Vagina (tissue), 2 donors: ENCODE measurements at places on chromosomes 16 and 17.
A peak's percentile ranks its signal among the peaks of the same experiment; 100 is the strongest.

GRCh38 chr17:45038728-45039634 is 12.5 kb downstream of the DCAKD start:
- DNase-seq = no peak

DNA sequence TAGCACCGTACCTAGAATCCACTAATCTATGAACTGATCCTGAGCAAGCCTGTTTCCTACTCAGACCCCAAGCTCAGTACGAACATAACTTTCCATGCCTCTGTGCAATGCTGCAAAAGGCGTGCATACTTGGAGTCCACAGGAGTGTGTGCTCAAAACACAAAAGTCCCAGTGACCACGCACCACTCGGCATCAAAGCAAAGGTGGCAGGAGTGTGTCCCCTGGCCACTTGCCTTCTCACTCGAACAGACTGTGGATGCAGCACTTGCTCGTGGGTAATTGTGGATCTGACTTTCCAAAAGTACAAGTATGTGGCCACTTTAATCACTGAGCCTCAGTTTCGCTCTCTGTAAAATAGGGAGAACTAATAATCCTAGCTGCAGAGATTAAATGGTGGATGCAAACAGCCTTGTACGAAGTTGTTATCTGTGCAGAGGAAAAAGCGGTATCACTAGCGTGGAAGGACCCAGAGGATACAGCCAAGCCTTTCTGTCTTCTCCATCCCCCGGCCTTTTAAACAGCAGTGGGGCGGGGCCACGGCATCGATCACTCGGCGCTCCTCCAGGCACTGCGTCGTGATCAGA is 311 bp upstream of the KDM8 start:
- DNase-seq = peak; percentile 93

GRCh38 chr16:54627616-54628015 is 303.0 kb upstream of the IRX5 start:
- no peak for DNase-seq

DNA sequence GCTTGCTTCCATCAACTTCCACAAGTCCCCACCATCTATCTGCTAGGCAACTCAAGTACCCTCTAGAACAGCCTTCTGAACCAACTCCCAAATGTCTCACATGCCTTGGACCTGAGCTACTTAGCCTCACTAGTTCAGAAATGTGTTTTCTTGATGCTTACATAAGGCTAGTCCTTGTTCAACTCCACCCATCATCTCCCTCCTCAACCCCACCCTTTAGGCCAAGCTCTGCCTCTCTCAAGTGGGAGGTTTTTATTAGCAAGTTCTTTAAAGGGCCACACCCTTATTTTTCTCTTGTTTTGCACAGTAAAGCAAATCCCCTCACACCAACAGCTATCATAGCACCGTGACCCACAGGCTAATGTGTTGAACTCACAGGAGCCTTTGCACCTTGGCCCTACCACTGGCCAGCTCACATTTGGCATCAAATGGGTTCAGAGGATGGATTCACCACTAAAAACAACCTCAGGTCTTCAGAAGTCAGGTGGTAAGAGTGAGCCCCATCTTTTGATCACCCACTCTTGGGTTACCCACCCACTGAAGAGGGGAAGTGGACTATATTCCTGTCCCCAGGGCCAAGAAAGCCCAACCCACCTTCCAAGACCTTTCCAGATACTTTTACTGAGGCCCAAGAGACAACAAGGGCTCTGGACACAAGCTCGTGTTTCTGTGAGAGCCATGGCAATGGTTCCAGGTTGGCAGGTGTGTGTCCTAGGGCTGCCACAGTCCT is 12.2 kb downstream of the PIK3R5 start:
- no peak for DNase-seq

DNA sequence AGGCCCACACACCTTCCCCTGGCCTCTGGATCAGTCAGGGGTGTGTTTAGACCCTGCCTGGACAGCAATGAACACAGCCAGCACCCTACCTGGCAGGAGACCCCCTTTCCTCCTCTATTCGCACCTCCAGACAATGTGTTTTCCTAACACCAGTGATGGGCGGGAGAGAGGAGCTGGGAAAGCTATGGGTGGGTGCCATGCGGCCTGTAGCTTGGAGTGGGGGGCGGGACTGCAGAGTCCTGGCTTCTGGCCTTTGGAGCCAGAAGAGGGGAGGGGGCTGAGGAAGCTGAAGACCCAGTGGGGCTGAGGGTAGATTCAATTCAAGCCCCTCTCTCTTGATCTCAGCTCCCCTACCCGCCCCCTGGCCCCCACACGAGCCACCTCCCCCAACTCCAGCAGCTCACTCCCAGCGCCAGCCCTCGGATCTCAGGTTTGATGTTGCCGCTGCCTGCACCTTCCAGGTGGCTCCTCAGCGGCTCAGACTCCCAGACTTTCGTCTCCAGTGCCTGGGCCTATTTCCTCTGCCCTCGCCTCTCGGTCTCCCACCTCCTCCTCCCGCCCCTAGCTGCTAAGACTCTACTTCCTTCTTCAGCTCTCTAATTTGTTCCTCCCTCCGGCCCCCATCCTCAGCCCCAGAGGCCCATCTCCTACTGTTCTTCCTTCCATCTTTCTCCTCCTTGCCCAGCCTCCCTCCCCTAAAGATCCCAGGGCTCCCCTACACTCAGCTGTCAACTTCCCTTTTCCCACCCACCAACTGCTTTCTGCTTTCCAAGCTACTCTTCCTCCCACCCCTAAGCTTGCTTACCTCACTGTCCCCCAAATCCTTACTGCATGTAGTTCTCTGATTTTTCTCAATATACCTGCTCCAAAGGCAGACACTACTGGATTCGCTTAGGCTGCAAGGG is 6.8 kb upstream of the SP6 start:
- no peak for DNase-seq

GRCh38 chr16:12420661-12421209 is 383.0 kb downstream of the CPPED1 start:
- DNase-seq = no peak

DNA sequence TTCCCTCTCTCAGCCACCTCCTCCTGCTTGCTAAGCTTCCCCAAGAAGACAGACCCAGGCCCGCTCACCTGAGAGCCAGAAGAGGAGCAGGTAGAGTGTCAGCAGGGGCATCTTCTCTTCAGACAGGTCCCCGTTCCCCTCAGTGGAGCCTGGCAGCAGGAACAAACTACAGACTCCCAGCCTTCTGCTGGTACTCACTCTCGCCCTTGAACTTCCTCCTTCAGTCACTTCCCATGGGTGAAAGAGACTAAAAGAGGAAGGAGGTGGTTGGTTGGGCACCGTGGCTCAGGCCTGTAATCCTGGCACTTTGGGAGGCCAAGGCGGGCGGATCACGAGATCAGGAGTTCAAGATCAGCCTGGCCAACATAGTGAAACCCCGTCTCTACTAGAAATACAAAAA is at the start of gene CD300LF:
CD300LF (minus strand) TSS at position 168 of the 400 bp plus-strand sequence; CDS start at position 111, 57 bp downstream.
- DNase-seq = no peak

- no peak for DNase-seq
Measured at GRCh38 chr16:15990902-15991301, 41.5 kb downstream of the ABCC1 start.

- no peak for DNase-seq
Measured at GRCh38 chr16:79867425-79867997, 267.0 kb upstream of the MAF start.

DNA sequence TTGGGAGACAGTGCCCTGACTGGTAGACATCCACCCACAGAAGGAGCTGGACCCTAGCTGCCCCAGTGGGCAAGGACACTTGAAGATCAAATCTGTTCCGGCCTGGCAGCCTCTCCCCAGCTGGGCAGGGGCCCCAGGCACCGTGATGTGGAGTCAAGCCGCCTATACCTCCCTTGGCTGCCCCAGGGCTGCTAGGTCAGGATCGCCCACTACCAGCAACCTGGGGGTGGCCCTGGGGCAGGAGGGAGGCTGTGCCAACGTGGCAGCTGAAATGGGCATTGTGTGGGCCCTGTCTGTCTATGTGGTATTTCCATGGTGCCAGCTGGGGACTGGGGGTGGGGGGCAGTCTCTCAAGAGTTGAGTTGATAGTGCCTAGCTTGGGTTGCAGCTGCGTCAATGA is 941 bp downstream of the PDK2 start:
- no peak for DNase-seq

GRCh38 chr17:3974138-3974687 is 10.0 kb upstream of the ATP2A3 start:
- no peak for DNase-seq

- no peak for DNase-seq
Measured at GRCh38 chr16:2708290-2708639, 11.8 kb downstream of the PRSS27 start.

DNA sequence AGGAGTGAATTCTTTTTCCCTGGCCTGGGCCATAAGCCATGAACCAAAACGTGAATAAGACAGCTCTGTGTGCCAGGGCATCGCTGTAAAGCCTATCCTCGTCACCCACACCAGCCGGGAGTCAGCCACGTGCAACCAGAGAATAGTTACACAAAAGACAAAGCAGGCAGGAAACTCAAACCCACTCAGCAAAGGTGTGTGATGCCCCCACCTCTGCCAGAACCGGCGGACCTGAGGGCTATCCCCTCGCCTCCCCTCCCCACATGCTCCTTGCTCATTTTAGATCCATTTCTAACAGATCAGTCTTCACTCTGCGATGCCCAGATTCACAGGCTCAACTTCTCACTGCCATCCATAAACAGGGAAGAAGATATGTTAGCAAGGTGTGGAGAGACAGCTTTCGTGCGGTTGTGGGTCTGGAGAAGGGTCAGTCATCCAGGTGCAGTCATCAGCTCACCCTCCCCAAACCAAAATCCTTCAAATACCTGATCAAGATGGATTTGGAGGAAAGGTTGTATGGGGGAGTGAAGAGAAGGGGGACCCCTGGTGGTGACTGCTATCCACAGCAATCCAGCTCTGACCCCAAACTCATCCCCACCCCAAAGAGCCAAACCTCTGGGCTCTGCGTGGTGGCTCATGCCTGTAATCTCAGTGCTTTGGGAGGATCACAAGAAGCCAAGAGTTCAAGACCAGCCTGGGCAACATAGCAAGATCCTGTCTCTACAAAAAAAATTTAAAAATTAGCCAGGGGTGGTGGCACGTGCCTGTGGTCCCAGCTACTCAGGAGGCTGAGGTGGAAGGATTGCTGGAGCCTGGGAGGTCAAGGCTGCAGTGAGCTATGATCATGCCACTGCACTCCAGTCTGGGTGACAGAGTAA is 219.2 kb downstream of the C16orf78 start:
- peak; percentile 47 for DNase-seq

GRCh38 chr17:18191236-18191667 is 7.6 kb downstream of the ALKBH5 start:
- DNase-seq = no peak

- no peak for DNase-seq
Measured at GRCh38 chr16:88355389-88356123, 27.2 kb upstream of the ZNF469 start.

- DNase-seq = no peak
Measured at GRCh38 chr16:50695017-50696000, 1.9 kb downstream of the NOD2 start.

- no peak for DNase-seq
Measured at GRCh38 chr16:30457256-30457655, 11.6 kb upstream of the SEPHS2 start.

DNA sequence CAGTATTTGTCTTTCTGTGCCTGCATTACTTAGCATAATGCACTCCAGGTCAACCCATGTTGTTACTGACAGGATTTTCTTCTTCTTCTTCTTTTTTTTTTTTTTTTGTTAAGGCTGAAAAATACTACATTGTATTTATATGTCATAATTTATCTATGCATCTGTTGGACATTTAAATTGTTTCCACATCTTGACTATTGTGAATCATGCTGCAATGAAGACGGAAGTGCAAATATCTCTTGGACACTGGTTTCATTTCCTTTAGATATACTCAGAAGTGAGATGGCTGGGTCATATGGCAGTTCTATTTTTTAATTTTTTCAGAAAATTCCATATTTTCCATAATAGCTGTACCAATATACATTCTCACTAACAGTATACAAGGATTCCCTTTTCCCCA is 272.7 kb upstream of the PMFBP1 start:
- no peak for DNase-seq

- DNase-seq = no peak
Measured at GRCh38 chr17:27319541-27320221, 25.8 kb downstream of the WSB1 start.

DNA sequence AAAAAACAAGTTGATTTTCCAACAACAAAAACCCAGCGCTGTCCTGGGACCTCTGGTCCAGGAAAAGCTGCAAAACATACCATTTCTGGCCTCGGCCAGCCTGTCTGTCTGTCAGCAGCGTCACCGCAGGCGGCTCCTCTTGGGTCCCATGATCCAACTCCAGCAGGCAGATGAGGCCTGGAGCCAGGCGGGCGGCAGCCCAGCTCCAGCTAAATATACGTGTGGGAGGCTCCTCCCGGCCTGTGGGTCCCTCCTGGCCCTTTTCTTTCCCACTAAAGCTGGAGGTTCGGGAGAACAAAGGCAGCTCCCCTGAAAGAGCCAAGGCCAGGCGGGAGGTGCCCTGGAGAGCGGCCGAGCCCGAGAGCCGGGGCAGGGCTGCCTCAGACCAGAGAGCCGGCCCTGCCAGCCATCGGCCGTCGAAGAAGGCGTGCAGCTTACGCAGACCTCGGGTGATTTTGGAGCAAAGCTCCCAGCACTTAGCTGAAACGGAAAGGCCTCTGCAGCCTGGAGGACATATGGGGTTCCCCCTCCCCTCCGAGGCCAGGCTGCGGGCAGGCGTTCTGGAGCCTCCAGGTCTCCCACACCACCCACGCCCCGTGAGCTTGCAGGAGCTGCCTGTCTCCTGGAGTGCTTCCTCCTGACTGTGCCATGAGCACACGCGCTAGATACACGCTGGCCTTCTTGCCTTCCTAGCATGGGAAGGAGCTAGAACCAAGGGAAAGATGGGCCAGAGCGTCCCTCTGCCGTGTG is 19.9 kb upstream of the JPH3 start:
- no peak for DNase-seq

- no peak for DNase-seq
Measured at GRCh38 chr17:80122026-80122575, 20.7 kb downstream of the GAA start.

- DNase-seq = no peak
Measured at GRCh38 chr16:49307176-49307575, 25.5 kb upstream of the CBLN1 start.

- no peak for DNase-seq
Measured at GRCh38 chr16:87762071-87762571, 3.7 kb downstream of the KLHDC4 start.

DNA sequence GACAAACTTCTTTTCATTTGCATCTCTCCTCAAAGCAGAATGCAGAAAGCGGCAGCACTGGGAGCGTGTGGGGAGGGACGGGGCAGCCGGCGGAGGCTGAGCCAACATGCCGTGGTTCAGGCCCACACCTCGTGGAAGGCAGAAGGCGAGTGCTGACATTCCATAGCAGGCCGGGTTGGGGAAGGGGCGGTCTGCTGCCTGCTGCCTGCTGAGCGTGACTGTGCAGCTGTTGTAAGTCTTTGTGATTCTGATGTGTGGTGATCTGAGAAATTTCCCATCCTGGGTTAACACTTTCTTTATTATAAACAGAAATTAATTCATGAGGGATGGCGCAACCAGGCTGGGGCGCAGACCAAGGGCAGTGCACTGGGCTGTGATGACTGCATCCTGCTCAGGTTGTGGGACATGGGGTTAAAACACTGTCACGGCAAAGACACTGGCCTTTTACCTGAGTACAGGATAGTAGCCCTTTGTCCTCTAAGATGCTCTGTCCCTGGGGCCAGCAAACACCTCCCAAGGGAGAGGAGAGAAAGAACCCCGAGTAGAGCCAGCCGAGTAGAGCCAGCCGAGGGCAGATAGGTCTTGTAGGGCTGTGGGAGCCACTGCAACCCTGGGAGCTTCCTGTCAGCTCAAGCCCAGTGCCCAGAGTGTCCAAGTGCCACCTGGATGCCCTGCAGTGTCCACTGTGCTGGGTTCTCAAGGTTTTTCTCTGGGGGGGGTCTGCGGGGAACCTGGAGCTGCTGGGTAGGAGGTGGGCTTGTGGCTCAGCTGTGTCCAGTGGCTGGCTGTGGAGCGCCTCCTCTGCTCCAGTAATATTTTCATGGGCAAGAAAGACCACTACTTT is 8.8 kb upstream of the DNASE1 start:
- no peak for DNase-seq
